ENCODE measurements at places on chromosomes 6 and 20.
A peak's percentile ranks its signal among the peaks of the same experiment; 100 is the strongest.

DNA sequence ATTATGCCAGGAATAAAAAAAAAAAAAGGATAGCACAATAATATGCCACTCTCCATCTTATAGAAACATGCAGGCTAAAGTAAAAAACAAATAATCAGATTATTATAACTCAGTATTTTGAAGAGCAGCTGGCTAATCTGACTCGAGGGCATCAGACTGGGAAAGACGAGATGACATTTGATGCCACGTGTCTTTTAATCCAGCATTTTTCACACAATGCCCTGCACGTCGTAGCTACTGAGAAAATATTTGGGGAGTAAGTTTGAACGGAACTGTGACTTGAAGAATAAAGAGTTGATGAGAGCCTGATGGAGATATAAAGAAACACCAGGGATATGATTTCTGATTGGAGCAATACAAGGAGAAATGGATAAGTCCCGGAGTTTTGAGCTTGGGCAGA lies 237.7 kb downstream of the ARID1B start:
- DNase-seq = no peak

DNA sequence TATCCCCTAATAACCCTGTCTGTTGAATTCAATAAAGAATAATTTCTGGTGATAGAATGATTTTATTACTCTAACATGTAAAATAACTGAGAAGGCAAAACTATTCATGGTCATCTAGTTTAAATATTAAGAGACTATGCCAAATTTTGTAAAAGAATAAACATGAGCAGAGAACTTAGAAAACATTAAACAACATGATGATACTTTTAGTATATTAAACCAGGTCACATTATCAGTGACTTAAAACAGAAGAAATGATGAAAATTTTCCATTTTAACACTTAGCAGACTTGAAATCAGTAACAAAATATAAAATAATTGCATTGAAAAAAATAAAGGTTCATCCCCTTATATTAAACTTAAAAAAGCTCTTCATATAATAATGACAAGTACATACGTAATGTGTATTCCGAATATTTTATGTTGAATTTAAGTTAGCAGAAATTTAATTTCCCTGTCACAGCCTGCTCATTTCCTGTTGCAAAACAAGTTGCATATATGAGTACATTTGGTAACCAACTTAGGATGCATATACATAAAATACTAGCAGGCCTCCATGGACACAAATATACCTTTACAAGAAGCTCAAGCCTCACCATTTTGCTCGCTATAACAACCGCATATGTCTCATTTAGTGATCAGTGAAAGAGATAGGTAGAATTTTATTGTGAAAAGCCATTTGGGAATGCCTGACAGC lies 40.6 kb downstream of the DTNBP1 start:
- DNase-seq = no peak

GRCh38 chr20:46118481-46119020 lies 437 bp downstream of the CD40 start:
- DNase-seq = no peak

GRCh38 chr6:38713812-38714211 lies 1.3 kb upstream of the DNAH8 start:
- no peak for DNase-seq

GRCh38 chr20:21490105-21490504 lies 23.8 kb downstream of the NKX2-2 start:
- DNase-seq = no peak

GRCh38 chr6:20791944-20792343 lies 257.7 kb downstream of the CDKAL1 start:
- no peak for DNase-seq

GRCh38 chr6:6701864-6702263 lies 113.3 kb downstream of the LY86 start:
- DNase-seq = peak; percentile 69

DNA sequence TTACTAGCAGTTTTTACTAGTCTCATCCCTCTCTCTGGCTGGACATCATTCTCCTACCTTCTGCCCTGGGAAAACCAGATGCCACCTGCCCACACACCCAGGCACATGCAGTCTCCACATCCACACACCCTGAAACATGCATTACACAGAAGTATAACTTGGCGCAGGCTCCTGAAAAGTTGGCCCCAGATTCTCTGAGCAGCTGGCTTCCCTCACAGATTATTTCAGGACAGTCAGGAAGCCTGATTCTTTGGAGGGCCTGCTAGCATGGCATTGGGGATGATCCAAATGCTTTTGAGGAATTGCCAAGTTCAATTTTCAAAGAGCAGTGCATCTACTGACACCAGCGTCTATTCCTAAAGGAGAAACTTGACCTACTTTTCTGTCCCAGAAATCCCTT lies 27.8 kb upstream of the KIF16B start:
- peak; percentile 25 for DNase-seq

DNA sequence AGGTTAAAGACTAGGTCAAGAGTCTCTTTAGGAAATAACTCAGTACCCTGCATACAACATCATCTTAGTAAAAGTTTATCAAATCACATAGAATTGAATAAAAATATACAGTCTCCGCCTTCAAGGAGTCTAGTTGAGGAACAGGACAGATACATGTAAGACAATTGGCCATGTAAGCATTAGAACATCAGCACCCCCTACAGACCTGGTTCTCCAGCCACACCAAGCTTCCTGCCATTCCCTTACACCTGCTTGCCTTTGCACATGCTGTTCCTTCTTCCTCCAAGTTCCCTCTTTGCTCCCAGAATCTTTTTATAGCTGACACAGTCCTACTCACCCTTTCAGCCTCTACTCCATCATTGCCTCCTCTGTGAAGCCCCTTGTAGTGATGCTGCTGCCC lies 187.8 kb upstream of the LRFN2 start:
- no peak for DNase-seq

DNA sequence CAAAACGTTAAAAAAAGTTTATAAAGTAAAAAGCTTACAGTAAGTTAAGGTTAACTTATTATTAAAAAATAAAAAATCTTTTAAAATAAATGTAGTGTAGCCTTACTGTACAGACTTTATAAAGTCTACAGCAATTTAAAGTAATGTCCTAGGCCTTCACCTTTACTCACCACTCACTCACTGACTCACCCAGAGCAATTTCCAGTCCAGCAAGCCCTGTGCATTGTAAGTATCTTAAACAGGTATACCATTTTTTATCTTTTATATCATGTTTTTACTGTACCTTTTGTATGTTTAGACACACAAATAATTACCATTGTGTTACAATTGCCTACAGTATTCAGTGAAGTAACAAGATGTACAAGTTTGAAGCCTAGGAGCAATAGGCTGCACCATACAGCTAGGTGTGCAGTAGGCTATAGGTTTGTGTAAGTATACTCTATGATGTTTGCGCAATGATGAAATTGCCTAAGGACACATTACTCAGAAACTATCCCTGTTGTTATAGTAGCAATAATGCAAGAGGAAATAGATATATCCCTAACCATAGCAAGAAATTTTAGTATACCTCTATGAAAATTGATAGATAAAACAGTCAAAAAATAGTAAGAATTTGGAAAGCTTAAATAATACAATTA lies 39.5 kb downstream of the FBXO5 start:
- no peak for DNase-seq

- DNase-seq = no peak
Observed at GRCh38 chr6:135231469-135231844, 50.3 kb downstream of the MYB start.

GRCh38 chr20:8220716-8221115 lies 88.7 kb downstream of the PLCB1 start:
- DNase-seq = no peak

- no peak for DNase-seq
Observed at GRCh38 chr6:130105996-130106704, 87.8 kb downstream of the L3MBTL3 start.

DNA sequence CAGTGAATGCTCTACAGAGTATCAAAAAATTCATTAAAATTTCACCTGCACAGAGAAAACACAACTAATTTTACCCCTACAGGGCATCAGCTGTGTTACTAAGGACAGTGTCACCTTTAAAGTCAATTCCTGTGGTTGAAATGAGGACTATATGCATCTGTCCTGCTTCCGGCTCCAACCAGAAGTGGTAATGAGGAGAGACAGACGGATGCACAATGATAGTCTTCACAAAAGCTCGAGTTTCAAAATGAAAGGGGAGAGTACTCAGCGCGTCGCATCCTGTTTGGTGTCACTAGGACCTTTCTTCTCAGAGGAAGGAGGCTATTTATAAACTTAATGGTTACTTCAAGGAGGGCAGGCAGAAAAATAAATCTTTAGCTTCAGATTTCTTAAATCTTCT lies 86.5 kb downstream of the LYRM4 start:
- peak; percentile 36 for DNase-seq

DNA sequence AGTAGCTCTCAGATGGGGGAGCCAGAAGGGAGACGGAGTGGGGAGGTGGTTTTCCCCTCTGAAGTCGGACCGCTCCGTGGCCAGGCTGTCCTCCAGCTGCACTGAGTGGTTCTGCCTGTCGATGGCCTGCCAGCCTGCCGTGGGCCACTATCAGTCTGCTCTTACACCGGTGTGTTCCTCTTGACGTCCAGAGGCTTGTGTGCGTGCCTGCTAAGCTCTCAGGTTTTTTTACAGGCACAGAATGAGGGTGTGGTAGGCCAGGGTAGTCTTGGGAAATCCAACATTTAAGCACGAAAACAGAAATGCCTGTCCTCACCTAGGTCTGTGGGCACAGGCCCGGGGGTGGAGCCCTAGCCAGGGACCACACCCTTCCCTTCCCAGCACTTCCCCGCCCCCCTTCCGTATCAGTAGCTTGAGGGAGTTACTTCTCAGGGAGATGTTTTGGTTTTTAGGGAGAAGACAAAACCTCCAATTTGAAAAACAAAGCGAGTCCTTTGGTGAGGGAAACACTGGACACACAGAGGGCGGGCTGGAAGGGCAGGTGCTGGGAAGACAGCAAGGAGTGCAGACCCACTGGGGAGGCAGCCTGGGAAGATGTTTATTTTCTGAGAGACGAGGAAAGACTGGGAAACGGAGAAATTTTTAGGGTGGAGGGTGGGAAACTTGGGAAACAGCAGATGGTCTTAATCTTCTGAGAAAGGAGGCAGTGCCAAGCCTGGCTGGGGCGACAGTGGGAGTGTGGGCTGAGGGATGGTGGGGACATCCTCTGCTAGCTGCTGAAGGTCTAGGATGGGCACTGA lies 106.5 kb downstream of the LY86 start:
- DNase-seq = peak; percentile 58

- DNase-seq = no peak
Observed at GRCh38 chr6:130367767-130368166, 1.9 kb downstream of the TMEM200A start.

DNA sequence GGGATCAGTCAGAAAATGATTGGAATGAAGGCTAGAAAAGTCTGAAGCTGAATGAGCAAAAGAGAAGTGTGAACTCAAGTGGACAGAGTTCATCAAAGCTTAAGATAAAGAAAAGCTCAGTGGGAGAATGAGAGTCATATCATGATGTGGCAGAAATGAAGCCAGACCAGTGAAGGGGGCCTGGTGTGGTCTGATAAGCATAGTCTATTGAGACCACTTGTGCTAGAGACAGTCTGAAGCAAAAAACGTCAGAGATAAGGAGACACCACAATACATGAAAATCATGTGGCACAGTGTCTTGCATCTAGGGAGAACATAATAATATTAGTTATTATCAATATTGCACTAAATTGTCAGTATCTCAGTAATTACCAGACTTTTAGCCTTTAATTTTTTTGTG lies 601.5 kb downstream of the UTRN start:
- DNase-seq = peak; percentile 64

DNA sequence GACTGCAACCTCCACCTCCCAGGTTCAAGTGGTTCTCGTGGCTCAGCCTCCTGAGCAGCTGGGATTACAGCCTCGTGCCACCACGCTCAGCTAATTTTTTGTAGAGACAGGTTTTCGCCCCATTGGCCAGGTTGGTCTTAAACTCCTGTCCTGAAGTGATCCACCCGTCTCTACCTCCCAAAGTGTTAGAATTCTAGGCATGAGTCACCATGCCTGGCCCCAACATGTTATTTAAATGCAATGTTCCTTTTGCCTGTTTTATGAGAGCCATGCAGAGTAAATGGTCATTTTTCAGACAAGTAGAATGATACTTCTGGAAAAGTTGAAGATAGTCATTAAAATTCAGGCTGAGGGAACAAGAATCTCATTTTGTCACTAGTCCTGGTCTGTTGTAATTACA lies 43.8 kb upstream of the RPS6KA2 start:
- DNase-seq = no peak

GRCh38 chr6:42522036-42522435 lies 41.8 kb upstream of the UBR2 start:
- no peak for DNase-seq

DNA sequence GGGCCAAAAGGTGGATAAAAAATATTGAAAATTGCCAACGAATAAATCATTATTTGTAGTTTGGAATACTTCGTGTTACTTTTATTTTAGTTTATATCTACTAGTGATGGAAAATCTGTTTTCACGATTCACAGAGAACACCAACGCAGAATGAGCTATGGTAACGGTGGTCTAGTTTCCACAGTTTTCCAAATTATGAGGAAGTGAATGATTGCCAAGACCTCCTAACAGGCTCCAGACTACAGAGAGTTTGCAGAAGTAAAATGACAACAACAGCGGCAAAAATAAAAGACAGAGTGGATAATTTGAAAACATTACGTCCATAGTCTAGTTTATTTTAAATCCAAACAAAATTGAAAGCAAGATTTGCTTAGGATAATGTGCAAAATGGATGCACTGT lies 57.0 kb upstream of the AIG1 start:
- no peak for DNase-seq

- no peak for DNase-seq
Observed at GRCh38 chr20:43900496-43900895, 14.2 kb upstream of the TOX2 start.

DNA sequence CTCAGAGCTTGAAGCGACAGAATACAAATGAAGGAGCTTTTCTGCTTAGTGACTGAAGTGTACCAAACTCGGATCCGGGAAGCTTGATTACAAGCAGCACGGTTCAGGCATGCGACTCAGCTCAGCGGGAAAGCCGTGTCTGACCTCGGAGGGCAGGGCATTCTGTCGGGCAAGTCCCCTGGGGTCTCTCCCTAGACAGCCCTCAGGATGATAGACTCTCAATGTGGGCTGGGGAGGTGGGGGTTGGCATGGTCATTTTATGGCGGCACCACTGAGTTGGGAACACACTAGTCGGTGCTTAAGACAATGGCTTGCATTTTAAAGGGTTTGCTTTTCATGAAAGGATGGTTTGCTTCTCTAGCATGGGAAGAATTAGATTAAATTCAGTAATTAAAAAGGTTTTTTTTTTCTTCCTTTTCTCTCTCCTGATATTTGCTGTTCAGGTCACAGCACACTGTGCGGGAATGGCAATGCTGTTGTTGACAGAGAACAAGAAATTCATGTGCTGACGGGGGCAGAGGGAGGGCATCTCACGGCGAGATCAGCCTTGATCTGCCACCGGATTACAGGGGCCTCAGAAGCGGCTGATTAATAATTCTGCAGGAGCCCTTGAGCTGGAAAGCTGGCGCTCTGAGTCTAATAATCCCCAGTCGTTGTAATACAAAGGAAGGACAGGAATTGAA lies 80.7 kb upstream of the TRAF3IP2 start:
- DNase-seq = peak; percentile 23

- DNase-seq = no peak
Observed at GRCh38 chr20:63624486-63624885, 2.4 kb downstream of the GMEB2 start.
